ENCODE measurements at places on chromosomes 2 and 18.

- no peak for DNase-seq
Observed at GRCh38 chr2:1708476-1709334, 35.6 kb downstream of the PXDN start.

- DNase-seq: no peak
Observed at GRCh38 chr2:74597410-74597809, 42.9 kb downstream of the DOK1 start.

DNA sequence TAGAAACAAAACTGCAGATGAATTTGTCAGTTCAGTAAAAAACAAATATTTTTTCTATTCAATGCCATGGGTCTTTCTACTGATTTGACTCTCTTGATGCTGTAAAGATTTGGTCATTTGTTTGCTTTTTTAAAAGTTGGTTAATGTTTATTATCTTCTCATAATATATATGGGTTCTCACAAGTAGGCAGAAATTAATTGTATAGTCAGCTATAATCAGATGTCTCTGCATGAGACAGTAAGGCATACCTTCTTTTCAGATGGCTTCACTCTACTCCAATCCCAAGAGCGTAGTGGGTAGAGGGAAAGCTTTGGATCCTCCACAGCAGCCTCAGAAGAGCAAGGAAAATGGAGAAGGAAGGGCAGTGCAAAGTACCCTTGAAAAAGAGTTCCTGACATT lies 1202.9 kb upstream of the CELF4 start:
- no peak for DNase-seq

DNA sequence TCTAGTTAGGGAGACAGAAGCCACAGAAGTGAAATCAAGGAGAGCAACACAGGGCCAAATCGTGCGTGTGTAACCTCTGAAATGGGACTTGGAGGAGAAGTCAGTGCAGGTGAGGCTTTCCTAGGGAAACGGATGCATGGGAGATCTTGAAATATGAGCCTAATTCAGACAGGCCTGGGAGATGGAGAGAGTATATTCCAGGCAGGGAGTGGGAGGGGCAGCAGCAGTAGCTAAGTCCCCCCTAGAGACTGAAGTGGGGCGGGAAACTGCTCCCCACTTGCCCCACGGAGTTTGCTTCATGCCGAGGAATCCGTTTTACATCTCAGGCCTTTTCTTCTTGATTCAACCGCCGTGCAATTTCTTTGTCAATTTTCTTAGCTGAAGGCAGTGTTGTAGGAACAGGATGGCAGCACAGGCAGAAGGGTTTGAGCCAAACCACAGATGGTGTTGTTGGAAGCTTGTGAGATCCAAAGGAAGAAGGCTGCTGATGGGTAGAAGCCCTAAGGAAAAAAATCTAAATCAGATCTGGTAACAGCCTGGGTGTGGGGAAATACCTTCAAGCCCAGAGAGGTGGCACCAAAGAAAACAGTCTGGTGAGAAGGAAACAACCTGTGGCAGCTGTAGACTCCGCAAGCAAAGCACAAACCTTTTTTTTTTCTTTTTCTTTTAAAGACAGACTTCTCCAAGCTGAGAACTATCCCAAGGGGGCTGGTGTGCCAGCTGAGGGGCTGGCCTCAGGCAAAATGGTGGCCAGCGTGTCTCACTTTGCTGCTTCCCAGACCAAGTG lies 40.2 kb downstream of the EPAS1 start:
- DNase-seq: no peak

DNA sequence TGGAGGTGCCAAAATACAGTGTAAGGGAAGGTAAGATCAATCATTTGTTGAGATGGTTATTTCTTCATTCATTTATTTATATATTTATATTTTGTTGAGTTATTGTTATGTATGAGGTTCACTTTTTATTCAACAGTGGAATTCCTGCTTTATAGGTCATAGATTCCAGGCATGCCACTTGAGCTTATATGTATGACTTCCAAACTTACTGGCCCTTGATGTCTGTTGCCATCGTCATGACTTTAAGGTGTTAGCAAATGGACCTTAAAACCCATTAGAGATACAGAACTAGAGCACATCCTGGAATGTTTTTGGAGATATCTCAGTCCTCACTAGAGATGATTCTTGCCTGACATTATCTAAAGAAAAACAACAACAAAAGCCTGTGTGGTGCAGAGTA lies 25.9 kb downstream of the CCDC85A start:
- DNase-seq: no peak

- DNase-seq: no peak
Observed at GRCh38 chr2:239089884-239090283, 242.0 kb downstream of the TWIST2 start.

- peak; percentile 44 for DNase-seq
Observed at GRCh38 chr18:36757081-36757480, 71.7 kb downstream of the TPGS2 start.

GRCh38 chr18:68843473-68844089 lies 45.7 kb downstream of the CCDC102B start:
- no peak for DNase-seq

GRCh38 chr2:187210726-187211125 lies 237.3 kb downstream of the CALCRL start:
- DNase-seq: no peak

DNA sequence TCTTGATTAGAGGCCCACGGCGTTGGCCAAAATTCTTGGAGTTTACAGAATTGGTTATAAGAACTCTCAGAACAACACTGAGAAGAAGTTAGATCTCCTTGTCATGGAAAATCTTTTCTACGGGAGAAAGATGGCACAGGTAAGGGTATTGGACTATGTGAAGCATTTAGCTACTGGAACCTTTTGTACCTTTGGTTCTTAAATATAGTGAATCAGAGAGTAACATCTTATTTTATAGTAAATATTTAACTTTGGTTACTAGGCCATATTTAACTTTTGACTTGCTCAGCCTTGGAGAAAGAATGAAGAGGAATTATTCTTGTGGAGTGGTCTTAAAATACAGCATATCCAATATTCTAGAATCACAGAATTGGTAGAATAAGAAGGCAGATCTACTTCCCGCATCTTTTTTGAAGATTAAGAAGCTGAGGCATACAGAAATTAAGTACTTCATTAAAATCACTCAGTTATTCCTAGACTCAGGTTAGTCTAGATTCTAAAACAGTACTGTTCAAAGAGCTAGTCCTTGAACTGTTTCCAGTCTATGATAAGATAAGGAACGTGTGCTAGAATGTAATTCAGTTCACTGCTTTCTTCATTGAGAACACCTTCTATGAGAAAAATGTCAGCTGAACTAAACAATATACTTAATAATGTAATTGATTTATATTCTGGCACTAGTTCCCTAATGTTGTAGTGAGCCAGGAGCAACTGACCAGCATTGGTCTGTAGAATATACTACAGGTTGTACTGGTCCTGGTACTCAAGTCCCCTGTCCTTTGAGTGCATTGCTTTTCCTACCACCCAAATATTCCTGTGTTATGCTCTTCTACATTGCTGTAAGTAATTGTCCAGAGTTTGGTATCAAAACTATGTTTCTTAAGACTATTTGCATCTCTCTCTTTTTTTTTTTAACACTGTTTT lies 53.7 kb upstream of the PTH2R start:
- no peak for DNase-seq

GRCh38 chr2:146523196-146523595 lies 1321.6 kb upstream of the ACVR2A start:
- DNase-seq: peak; percentile 4
